ENCODE measurements at places on chromosomes 3 and 15.

GRCh38 chr3:100080573-100080972 is 33.7 kb downstream of the FILIP1L start:
- no peak for DNase-seq

DNA sequence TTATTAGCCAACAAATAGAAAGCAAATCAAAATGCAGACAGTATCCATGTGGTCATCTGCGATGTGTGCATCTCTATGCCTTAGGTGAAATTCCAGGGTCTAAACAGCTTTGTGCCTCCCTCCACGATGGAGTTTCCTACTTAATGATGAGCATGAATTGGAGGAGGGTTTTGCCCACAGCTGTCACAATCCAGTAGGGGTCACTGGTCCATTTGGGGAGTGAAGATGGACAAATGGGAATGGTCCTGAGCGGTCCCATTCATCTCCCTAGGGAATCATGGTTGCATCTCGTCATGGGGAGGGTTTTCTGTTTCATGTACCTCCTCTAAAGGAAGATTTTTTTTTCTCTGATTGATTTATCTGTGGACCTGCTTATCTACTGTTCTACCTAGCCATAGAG is 358.0 kb downstream of the PTPRG start:
- DNase-seq = no peak

DNA sequence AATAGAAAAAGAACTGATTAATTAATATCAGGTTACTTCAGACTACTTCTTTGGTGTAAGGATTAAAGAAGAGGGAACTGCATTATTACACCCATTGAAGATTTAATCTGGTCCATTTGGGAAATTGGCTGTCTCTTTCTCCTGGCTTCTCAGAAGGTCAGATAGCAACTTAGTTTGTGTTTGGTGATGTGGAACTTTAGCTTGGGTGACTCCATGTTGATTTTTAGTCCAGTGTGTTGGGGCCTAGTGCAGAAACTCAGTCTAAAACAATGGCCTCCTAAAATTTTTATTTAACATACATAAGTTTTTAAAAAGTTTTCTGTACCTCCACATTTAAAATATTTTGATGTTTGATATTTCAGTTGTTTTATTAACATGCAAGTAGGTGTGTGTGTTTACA is 27.6 kb upstream of the GPD1L start:
- no peak for DNase-seq

GRCh38 chr3:16072420-16073110 is 101.9 kb upstream of the GALNT15 start:
- no peak for DNase-seq

Data from activated T-cell treated with anti-CD3 and anti-CD28 coated beads for 48 hours (primary cell).